Neural crest cell (in vitro differentiated cells): ENCODE measurements at places on chromosomes 3 and 15.

DNA sequence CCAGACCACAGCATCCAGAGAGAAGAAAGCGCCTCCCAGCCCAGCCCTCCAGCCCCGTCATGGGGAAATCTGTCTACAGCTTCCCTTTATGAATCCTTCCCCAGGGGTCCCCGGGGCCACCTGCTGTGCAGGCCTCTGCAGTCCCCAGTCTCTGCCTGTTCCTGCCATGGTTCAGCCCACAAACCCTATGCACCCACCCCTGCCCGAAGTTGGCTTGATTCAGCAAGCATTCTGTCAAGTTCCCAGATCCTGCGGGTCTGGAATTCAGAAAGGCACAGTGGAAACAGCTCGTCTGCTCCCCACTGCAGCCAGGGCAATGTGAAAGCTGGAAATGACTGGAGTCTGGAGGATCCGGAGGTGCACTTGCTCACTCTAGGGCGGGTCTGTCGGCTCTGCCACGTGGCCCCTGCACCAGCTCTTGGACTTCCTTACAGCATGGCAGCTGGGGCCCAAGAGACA is 2.9 kb upstream of the OCA2 start:
- DNase-seq = no peak

DNA sequence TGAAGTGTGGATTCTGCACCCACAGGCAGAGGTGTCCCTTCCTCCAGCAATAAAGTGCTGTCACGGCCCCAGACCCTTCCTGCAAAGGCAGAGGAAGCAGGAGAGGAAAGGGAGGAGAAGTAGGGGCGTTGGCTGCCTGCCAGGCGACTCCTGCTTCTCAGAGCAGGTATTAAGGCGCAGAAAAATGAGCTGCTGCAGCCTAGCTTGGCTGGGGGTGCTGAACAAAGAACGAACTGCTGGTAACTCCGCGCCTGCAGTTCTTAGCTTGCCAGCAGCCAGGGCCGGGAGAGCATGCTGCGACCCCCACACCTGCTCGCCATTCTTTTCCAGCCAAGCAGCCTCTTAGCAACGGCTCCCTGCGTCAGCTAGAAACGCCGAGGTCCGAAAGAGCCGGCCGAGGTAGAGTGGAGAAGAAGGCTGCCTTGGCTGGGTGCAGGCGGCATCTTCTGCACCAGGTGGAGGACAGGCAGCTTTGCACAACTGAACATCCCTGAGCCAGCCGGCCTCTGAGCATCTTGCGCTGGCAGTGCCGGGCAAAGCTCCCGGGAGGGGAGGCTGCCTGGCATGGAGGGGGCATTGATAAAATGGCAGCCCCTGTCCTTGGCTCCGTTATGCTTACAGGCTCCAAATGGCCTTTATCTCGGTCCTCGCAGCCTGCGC is 296.0 kb downstream of the MEX3B start:
- no peak for DNase-seq

- DNase-seq = no peak
Measured at GRCh38 chr3:165984589-165984988, 147.4 kb upstream of the BCHE start.

DNA sequence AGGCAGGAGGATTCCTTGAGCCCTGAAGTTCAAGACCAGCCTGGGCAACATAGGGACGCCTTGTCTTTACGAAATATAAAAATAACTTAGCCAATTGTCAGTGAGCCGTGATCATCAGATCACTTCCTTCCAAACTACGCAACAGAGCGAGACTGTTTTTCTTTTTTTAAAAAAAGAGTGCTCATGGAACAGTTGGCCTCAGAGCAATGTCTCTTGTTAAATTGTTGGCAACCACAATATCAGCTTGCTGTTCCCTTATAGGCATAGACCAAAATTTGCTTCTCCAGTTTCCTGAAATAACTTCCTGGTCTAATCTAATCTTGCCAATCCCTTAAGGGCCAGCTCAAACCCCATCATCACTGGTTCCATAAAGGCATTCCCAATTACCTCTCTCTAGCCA is 93.3 kb upstream of the SLC4A7 start:
- DNase-seq = no peak

- peak; percentile 60 for DNase-seq
Measured at GRCh38 chr3:33658991-33659848, 58.8 kb downstream of the CLASP2 start.
